ENCODE measurements at places on chromosomes 1 and 21. TPM values are rescaled to one million over a fixed set of nuclear protein-coding genes. Genes with fewer than 3 reads are reported as not detected.

DNA sequence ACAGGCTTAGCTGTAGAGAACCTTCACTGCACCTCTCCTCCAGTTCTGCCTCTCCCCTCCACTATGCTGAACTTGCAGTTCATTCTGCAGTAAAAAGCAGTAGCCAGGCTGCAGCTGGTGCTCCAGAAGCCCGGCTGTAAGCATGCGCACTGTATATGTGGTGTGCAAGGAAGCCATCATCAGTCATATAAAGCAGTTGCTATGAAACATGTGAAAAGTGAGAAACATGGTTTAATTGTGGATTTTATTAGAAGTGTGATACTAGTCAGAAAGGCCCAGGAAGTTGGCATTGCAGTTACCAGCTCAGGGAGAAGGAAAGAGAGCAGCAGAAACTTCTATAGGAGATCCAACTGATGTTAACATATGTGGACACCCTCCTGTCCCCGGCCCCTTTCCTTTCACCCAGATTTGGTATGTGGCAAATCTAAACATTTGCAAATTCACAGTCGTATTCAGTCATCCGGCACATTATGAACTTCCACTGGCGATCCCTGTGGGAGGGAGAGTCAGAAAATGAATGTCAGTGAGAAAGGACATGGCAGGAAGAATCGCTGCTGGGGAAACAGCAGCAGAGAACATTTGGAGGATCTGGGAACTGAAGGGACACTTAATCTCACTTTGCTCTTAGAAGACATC lies 32.8 kb downstream of the DPT start:
- H3K36me3 ChIP-seq = no peaks in the 10 kb centered on the region
- DNase-seq = peak; percentile 32
- H3K4me3 ChIP-seq = no peak overlapping the region
- peaks cover 43% of the 10 kb centered on the region for H3K4me1 ChIP-seq
- peak overlapping the region; percentile 95 for H3K27ac ChIP-seq

GRCh38 chr1:204177133-204177532 lies 11.0 kb upstream of the REN start:
- no peak overlapping the region for H3K27ac ChIP-seq
- H3K4me1 ChIP-seq = no peaks in the 10 kb centered on the region
- no peak overlapping the region for H3K4me3 ChIP-seq
- DNase-seq = no peak
- no peaks in the 10 kb centered on the region for H3K36me3 ChIP-seq
- peaks cover 4% of the 10 kb centered on the region for H3K27me3 ChIP-seq

- H3K4me3 ChIP-seq = no peak overlapping the region
- no peak overlapping the region for H3K27ac ChIP-seq
- H3K27me3 ChIP-seq = peaks cover 7% of the 10 kb centered on the region
- no peaks in the 10 kb centered on the region for H3K36me3 ChIP-seq
- no peak for DNase-seq
- no peaks in the 10 kb centered on the region for H3K4me1 ChIP-seq
These were observed 25.0 kb downstream of the CDKN2C start for GRCh38 chr1:50994997-50995396.

The TPTE gene
- total RNA-seq = not detected

The TPM3 gene
- total RNA-seq = 441 TPM

DNA sequence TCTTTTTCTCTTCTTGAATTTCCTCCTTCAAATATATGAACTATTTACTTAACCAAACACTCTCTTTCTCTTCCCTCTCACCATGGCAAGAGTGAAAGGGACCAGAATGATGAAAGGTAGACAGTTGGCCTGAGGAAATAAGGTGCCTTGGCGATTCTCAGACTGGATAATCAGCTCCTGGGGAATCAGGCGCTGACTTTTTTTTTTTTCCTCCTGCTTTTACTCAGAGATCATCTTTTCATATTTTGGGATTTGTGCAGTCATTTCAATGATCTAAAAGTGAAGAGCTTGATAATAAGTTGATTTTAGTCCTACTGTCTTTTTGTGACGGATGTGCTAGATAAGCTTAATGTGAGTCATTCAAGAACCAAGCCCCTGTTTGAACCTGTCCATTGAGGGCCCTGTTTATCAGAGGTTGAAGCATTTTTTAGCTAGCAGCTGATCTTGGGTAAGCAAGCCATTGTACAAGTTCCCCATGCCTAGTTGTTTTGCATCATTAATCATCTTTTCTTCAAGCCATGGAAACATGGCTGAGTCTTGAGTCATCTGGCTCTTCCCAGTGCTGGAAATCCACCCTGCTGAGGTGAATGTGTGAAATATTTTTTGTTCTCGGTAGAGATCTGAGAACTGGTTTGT lies 40.8 kb downstream of the ITSN1 start:
- peak; percentile 63 for DNase-seq
- peaks cover 43% of the 10 kb centered on the region for H3K4me1 ChIP-seq
- H3K27ac ChIP-seq = peak overlapping the region; percentile 79
- H3K4me3 ChIP-seq = no peak overlapping the region
- no peaks in the 10 kb centered on the region for H3K27me3 ChIP-seq

DNA sequence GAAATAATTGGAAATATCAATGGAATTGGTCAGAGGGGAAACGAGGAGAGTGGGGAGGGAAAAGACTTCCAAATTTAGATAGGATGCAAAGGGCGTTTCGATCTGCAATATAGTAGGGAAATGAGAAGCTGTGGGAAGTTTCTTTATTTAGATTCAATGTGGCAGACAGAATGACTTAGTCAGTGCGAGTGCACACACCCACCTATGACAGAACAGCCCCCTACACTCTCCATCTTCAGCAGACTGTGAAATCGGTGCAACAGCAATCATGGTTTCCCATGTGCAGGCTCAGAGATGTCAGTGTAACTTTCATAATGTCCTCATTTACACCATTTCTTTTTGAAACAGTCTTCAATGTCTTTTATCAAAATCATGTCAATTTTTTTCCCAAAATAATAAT lies 46.0 kb downstream of the DIP2A start:
- H3K4me1 ChIP-seq = peaks cover 9% of the 10 kb centered on the region
- H3K27me3 ChIP-seq = no peaks in the 10 kb centered on the region
- no peak overlapping the region for H3K4me3 ChIP-seq
- DNase-seq = no peak

The OR14C36 gene
- not detected for total RNA-seq

GRCh38 chr1:201537467-201537866 lies 1.5 kb upstream of the NAV1 start:
- peaks cover 37% of the 10 kb centered on the region for H3K27me3 ChIP-seq
- H3K27ac ChIP-seq = no peak overlapping the region
- H3K4me3 ChIP-seq = no peak overlapping the region
- peaks cover 15% of the 10 kb centered on the region for H3K4me1 ChIP-seq

- no peaks in the 10 kb centered on the region for H3K27me3 ChIP-seq
- H3K4me3 ChIP-seq = no peak overlapping the region
- DNase-seq = no peak
- H3K36me3 ChIP-seq = no peaks in the 10 kb centered on the region
- H3K4me1 ChIP-seq = no peaks in the 10 kb centered on the region
These were observed 169.8 kb downstream of the ST6GALNAC5 start for GRCh38 chr1:77037038-77037437.
